ENCODE measurements at places on chromosomes 5 and 9. TPM values are rescaled to one million over a fixed set of nuclear protein-coding genes. Genes with fewer than 3 reads are reported as not detected.

Gene ADAMTS12
- 57.8 TPM for total RNA-seq

Gene DMRTA1
- under 0.01 TPM for total RNA-seq

Gene MAP1B
- 501 TPM for total RNA-seq

Gene ARID3C
- under 0.01 TPM for total RNA-seq

Gene PCDHB8
- under 0.01 TPM for total RNA-seq

Gene TMEM252
- total RNA-seq, result not detected

Gene PLAC8L1
- not detected for total RNA-seq

Data from regular cardiac myocyte (primary cell).